Fibroblast of skin of scalp (primary cell): ENCODE measurements at places on chromosomes 3 and 15.

- DNase-seq, result no peak
These were observed 267.7 kb downstream of the CHL1 start for GRCh38 chr3:464255-464654.

DNA sequence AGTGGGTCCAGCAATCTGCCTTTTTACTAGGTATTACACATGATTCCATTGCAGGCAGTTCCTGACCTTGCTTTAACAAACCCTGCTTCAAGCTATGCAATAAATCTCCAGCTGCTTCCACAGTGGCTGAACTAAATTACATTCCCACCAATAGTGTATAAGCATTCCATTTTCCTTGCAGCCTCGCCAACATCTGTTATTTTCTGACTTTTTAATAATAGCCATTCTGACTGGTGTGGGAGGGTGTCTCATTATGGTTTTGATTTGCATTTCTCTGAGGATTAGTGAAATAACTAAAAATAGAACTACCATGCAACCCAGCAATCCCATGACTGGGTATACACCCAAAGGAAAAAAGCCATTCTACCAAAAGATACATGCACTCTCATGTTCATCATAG is 36.4 kb upstream of the DNAJC13 start:
- DNase-seq, result no peak

DNA sequence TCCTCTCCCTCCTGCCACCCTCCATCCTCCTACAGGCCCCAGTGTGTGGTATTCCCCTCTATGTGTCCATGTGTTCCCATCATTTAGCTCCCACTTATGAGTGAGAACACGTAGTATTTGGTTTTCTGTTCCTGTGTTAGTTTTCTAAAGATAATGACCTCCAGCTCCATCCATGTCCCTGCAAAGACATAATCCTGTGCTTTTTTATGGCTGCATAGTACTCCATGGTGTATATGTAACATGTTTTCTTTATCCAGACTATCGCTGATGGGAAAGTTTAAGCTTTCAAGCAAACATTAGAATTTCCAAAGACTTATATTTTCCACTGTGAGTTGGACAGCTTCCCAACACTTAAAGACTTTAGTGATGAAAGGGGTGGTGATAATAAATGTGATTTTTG is 105.9 kb upstream of the PIAS1 start:
- no peak for DNase-seq

- peak; percentile 88 for DNase-seq
These were observed 1.2 kb downstream of the RAB43 start for GRCh38 chr3:129120254-129121004.
